ENCODE measurements at places on chromosomes 4 and X.

DNA sequence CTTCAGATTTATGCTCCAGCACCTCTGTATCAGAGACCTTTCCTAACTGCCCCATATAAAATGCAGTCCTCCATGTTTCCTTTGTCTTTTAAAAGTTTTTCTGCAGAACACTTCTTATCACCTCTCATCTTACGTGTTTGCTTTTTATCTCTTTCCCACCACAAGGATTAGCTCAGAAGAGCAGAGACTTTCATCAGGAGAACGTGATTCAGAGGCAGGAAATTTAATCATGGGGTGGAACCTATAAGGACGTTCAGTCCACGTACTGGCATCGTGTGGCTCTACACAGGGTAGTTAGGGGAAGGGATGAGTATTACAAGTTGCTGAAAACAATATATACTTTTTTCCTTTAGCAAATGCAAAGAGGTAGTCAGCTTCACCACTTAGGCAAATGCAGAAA, 98.7 kb downstream of the SORBS2 start:
- no peak overlapping the region for H3K4me3 ChIP-seq
- no peak overlapping the region for H3K27ac ChIP-seq
- H3K27me3 ChIP-seq: peaks cover 8% of the 10 kb centered on the region
- no peak for DNase-seq
- peaks cover 5% of the 10 kb centered on the region for H3K4me1 ChIP-seq

- H3K27ac ChIP-seq: no peak overlapping the region
- H3K4me1 ChIP-seq: peaks cover 15% of the 10 kb centered on the region
- no peak overlapping the region for H3K4me3 ChIP-seq
- H3K36me3 ChIP-seq: no peaks in the 10 kb centered on the region
- no peak for DNase-seq
These were observed 106.8 kb downstream of the STK32B start for GRCh38 chr4:5157791-5158770.

GRCh38 chr4:167424341-167425256, 190.3 kb upstream of the SPOCK3 start:
- H3K27ac ChIP-seq: no peak overlapping the region
- no peaks in the 10 kb centered on the region for H3K36me3 ChIP-seq
- H3K27me3 ChIP-seq: no peaks in the 10 kb centered on the region
- H3K4me3 ChIP-seq: no peak overlapping the region
- DNase-seq: no peak
- H3K4me1 ChIP-seq: no peaks in the 10 kb centered on the region

- no peak for DNase-seq
- no peak overlapping the region for H3K27ac ChIP-seq
- H3K4me3 ChIP-seq: no peak overlapping the region
These were observed 12.5 kb downstream of the SH2D1A start for GRCh38 chrX:124358800-124359383.

- H3K36me3 ChIP-seq: no peaks in the 10 kb centered on the region
- H3K27me3 ChIP-seq: no peaks in the 10 kb centered on the region
- DNase-seq: no peak
- H3K4me1 ChIP-seq: no peaks in the 10 kb centered on the region
- no peak overlapping the region for H3K27ac ChIP-seq
These were observed 16.7 kb downstream of the GAB3 start for GRCh38 chrX:154734061-154734781.

GRCh38 chr4:83221897-83222441, 62.6 kb downstream of the COQ2 start:
- H3K4me3 ChIP-seq: no peak overlapping the region
- H3K36me3 ChIP-seq: no peaks in the 10 kb centered on the region
- DNase-seq: no peak
- no peaks in the 10 kb centered on the region for H3K4me1 ChIP-seq
- H3K27me3 ChIP-seq: no peaks in the 10 kb centered on the region

GRCh38 chr4:122997463-122998101, 75.2 kb upstream of the NUDT6 start:
- DNase-seq: no peak
- peaks cover 9% of the 10 kb centered on the region for H3K4me1 ChIP-seq
- no peak overlapping the region for H3K27ac ChIP-seq
- H3K27me3 ChIP-seq: no peaks in the 10 kb centered on the region
- H3K36me3 ChIP-seq: no peaks in the 10 kb centered on the region

DNA sequence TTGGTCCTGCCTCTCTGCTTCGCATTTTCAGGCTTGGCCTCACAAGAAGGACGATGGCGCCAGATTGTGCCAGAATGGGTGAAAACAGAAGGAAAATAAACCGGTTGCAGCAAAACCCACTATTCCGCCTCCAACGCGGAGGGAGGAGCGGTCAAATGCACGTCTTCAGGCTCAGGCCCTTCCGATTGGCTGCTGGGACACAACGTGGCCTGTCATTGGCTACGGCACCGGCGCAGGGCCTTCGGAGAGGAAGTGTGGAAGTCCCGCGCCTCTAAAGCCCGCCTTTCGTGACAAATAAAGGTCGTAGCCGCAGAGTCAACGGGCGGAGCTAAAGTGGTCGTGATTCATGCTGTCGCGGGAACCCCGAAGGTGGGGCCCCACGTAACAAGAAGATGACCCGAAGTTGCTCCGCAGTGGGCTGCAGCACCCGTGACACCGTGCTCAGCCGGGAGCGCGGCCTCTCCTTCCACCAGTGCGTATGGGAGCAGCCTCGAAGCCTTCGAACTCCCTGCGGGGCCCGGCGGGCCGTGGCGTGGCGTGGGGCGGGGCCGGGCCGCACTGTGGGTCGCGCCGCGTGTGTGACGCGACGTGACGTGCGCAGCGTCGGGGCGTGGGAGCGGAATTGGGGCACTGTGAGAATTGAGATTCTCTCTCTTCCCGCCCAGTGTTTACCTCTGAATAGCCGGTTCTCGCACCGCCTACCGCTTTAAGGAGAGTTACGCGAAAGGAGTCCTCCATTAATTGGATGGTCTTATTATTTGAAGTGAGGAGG, at the start of gene THAP9:
TSS of gene THAP9 (plus strand) at position 325 of the 772 bp plus-strand sequence. CDS start at position 393, 68 bp downstream.
- peak within 1 kb of the TSS; percentile 76 for H3K4me3 ChIP-seq
- H3K4me1 ChIP-seq: no peaks in the 10 kb centered on the region
- DNase-seq: peak; percentile 97
- H3K27ac ChIP-seq: peak within 1 kb of the TSS; percentile 98
- H3K27me3 ChIP-seq: no peaks in the 10 kb centered on the region

GRCh38 chrX:11437642-11438379, 144.6 kb downstream of the AMELX start:
- H3K4me3 ChIP-seq: peak overlapping the region; percentile 7
- peak overlapping the region; percentile 71 for H3K27ac ChIP-seq
- H3K36me3 ChIP-seq: no peaks in the 10 kb centered on the region
- H3K4me1 ChIP-seq: peaks cover 23% of the 10 kb centered on the region
- H3K27me3 ChIP-seq: no peaks in the 10 kb centered on the region
- peak; percentile 93 for DNase-seq

DNA sequence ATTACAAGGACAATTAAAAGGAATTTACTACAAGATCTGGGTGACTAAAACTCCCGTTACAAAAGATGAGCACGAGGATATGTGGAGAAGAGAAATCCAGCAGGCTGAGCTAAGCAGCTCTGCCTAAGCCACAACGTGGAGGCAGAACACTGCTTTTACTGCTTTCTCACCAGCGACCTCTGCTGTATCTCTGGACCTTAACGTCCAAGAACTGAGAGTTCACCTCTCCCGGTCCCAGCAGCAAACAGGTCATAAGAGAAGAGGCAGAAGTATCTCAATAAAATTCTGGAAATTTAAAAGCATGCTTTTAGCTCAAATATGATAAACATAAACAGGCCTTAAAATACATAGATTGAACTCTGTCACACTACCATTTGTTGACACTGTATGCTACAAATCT, 81.0 kb downstream of the ADGRA3 start:
- DNase-seq: peak; percentile 29
- H3K36me3 ChIP-seq: peaks cover 7% of the 10 kb centered on the region
- no peak overlapping the region for H3K4me3 ChIP-seq

- H3K4me3 ChIP-seq: no peak overlapping the region
- H3K4me1 ChIP-seq: no peaks in the 10 kb centered on the region
- H3K27me3 ChIP-seq: no peaks in the 10 kb centered on the region
- H3K36me3 ChIP-seq: no peaks in the 10 kb centered on the region
- no peak for DNase-seq
These were observed 236.2 kb downstream of the EVC2 start for GRCh38 chr4:5472160-5472591.

- peak overlapping the region; percentile 66 for H3K27ac ChIP-seq
- H3K27me3 ChIP-seq: no peaks in the 10 kb centered on the region
- peaks cover 13% of the 10 kb centered on the region for H3K4me1 ChIP-seq
- peak; percentile 20 for DNase-seq
These were observed 11.7 kb upstream of the TMEM156 start for GRCh38 chr4:39043861-39044363.

GRCh38 chrX:72316408-72317110, 10.8 kb upstream of the CITED1 start:
- H3K4me1 ChIP-seq: no peaks in the 10 kb centered on the region
- no peak for DNase-seq
- H3K36me3 ChIP-seq: no peaks in the 10 kb centered on the region
- H3K4me3 ChIP-seq: no peak overlapping the region

GRCh38 chr4:16055873-16056272, 27.9 kb downstream of the PROM1 start:
- H3K4me1 ChIP-seq: peaks cover 13% of the 10 kb centered on the region
- H3K27ac ChIP-seq: no peak overlapping the region
- no peak for DNase-seq
- no peaks in the 10 kb centered on the region for H3K36me3 ChIP-seq
- H3K27me3 ChIP-seq: no peaks in the 10 kb centered on the region

GRCh38 chr4:186676531-186677161, 47.0 kb downstream of the FAT1 start:
- H3K27ac ChIP-seq: no peak overlapping the region
- no peaks in the 10 kb centered on the region for H3K36me3 ChIP-seq
- H3K27me3 ChIP-seq: no peaks in the 10 kb centered on the region
- peaks cover 49% of the 10 kb centered on the region for H3K4me1 ChIP-seq
- H3K4me3 ChIP-seq: no peak overlapping the region

- no peaks in the 10 kb centered on the region for H3K27me3 ChIP-seq
- no peak overlapping the region for H3K4me3 ChIP-seq
- peaks cover 6% of the 10 kb centered on the region for H3K36me3 ChIP-seq
These were observed 23.0 kb downstream of the MAP7D3 start for GRCh38 chrX:136227948-136228838.

DNA sequence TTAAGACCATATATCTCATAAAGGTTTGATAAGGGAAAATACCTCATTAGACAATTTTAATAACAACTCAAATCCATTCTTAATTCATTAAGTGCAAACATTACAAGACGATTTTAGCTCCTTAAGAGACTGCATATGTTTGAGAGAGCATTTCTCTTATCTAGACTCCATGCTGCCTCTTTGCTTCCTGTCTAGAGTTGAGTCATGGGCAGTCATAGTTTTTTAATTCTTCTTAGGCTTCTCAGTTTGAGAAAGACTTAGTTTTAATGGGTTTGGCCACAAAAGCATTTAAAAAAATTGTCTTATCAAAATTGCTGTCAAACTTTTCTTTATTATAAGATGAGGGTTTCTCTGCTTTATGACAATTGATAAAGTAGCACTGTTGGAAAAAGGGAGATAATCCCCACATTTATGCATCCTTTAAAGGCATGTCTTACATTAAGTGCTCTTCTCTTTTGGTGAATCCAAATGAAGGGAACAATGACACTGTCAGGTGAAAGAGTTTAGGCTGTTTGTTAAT, 713.4 kb downstream of the PCDH18 start:
- no peak overlapping the region for H3K27ac ChIP-seq
- no peaks in the 10 kb centered on the region for H3K27me3 ChIP-seq
- DNase-seq: peak; percentile 50
- no peaks in the 10 kb centered on the region for H3K4me1 ChIP-seq
- no peaks in the 10 kb centered on the region for H3K36me3 ChIP-seq
- H3K4me3 ChIP-seq: no peak overlapping the region

GRCh38 chrX:9369802-9370291, 95.0 kb upstream of the TBL1X start:
- H3K4me3 ChIP-seq: no peak overlapping the region
- no peak overlapping the region for H3K27ac ChIP-seq
- no peaks in the 10 kb centered on the region for H3K4me1 ChIP-seq
- DNase-seq: no peak

GRCh38 chrX:55490121-55490520, 473 bp upstream of the USP51 start:
- no peak overlapping the region for H3K27ac ChIP-seq
- H3K36me3 ChIP-seq: no peaks in the 10 kb centered on the region
- DNase-seq: no peak
- H3K4me1 ChIP-seq: no peaks in the 10 kb centered on the region
- H3K27me3 ChIP-seq: no peaks in the 10 kb centered on the region
- peak overlapping the region; percentile 61 for H3K4me3 ChIP-seq

DNA sequence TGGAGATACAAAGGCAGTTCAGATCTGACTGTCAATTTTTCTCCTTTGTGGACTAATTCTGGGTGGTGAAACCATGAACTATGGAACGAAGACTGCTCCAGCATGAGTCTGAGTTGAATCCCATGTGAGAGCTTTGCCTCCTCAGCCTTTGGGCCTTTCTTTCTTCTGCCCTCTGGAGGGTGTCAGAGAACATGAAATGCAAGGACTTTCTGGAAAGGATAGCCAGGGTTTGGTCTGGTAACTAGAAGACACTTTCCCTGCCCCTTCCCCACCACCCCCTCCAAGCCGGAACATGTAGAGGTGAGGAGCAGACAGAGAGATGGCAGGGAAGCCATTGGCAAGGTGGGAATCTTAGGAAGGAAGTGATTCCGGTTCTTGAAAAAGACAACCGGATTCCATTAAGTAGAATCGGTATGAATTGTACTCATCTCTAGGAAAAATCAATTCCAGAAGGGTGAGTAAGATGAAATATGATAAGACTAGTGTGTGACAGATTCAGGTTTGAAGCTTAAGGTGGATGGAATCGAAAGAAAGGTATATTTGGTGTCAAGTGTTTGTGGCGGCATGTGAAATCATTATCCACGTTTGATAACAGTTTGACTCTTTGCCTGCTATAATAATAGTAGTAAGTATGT, 19.0 kb downstream of the FHL1 start:
- no peak overlapping the region for H3K4me3 ChIP-seq
- peak; percentile 37 for DNase-seq
- H3K27ac ChIP-seq: no peak overlapping the region
- H3K36me3 ChIP-seq: no peaks in the 10 kb centered on the region
- no peaks in the 10 kb centered on the region for H3K4me1 ChIP-seq
- H3K27me3 ChIP-seq: no peaks in the 10 kb centered on the region

- no peaks in the 10 kb centered on the region for H3K4me1 ChIP-seq
- no peak overlapping the region for H3K27ac ChIP-seq
- DNase-seq: no peak
- no peaks in the 10 kb centered on the region for H3K27me3 ChIP-seq
- no peaks in the 10 kb centered on the region for H3K36me3 ChIP-seq
- no peak overlapping the region for H3K4me3 ChIP-seq
These were observed 185.0 kb upstream of the GLRA2 start for GRCh38 chrX:14344172-14344940.

- H3K4me1 ChIP-seq: no peaks in the 10 kb centered on the region
- H3K27ac ChIP-seq: no peak overlapping the region
- no peaks in the 10 kb centered on the region for H3K36me3 ChIP-seq
- no peaks in the 10 kb centered on the region for H3K27me3 ChIP-seq
These were observed 20.2 kb upstream of the HSD17B13 start for GRCh38 chr4:87342872-87343271.

GRCh38 chr4:6718932-6719610, 3.1 kb downstream of the BLOC1S4 start:
- H3K27me3 ChIP-seq: no peaks in the 10 kb centered on the region
- no peak overlapping the region for H3K27ac ChIP-seq
- H3K4me3 ChIP-seq: no peak overlapping the region
- no peaks in the 10 kb centered on the region for H3K36me3 ChIP-seq
- peaks cover 6% of the 10 kb centered on the region for H3K4me1 ChIP-seq
- DNase-seq: no peak

GRCh38 chr4:185421366-185422124, 4.2 kb downstream of the UFSP2 start:
- H3K36me3 ChIP-seq: no peaks in the 10 kb centered on the region
- no peak overlapping the region for H3K27ac ChIP-seq
- H3K27me3 ChIP-seq: no peaks in the 10 kb centered on the region
- DNase-seq: no peak
- peaks cover 10% of the 10 kb centered on the region for H3K4me1 ChIP-seq
